ENCODE measurements at places on chromosomes 1 and 21.

- no peak for DNase-seq
These were observed 2.8 kb downstream of the LAPTM5 start for GRCh38 chr1:30754684-30755171.

GRCh38 chr1:111624382-111624781, 4.8 kb downstream of the RAP1A start:
- DNase-seq, result no peak

GRCh38 chr1:153771261-153771660, 3.9 kb upstream of the SLC27A3 start:
- DNase-seq, result no peak

DNA sequence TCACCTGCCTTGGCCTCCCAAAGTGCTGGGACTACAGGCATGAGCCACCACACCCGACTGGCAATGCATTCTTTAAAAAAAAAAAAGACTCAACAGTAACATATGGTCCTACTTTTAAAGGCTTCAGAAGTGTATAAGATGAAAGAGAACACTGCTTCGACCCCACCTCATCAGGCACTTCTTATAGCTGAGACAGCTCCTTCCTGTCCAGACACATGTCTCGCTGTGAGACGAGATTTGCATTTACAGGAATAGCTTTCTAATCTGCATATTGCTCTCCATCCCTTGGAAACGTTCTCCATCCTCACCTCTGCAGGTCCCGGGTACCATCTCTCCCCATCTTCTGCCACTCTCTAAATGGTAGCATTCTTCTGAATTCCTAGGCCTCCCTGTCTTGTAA, 6.7 kb downstream of the AZIN2 start:
- DNase-seq, result no peak

GRCh38 chr1:240474133-240474614, 137.8 kb downstream of the GREM2 start:
- no peak for DNase-seq

- no peak for DNase-seq
These were observed 610.0 kb downstream of the LMO4 start for GRCh38 chr1:87938631-87939030.

GRCh38 chr1:53134961-53135734, 7.3 kb downstream of the SLC1A7 start:
- no peak for DNase-seq

DNA sequence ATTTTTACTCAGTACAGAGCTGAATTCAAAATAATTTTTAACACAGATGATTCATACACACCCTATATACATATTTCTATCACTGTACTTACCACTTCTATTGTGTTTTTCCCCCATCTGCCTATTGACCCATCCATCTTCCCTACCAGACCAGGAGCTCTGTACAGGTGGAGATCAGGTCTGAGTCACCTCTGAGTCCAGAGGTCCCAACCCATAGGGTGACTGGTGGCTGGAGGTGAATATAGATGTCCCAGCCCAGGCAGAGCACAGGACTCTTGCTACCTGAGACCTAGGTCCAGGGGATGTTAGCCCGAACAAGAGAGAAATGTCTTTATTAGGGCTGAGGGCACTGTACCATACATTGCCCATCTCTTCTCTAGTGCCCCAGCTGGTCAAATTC, 54.8 kb downstream of the DMAP1 start:
- DNase-seq, result no peak

GRCh38 chr1:148161053-148161901, 9.2 kb upstream of the NBPF11 start:
- DNase-seq, result no peak

GRCh38 chr1:169928438-169929209, 34.9 kb upstream of the SCYL3 start:
- DNase-seq, result no peak

GRCh38 chr1:11529330-11529729, 50.4 kb downstream of the DISP3 start:
- no peak for DNase-seq

DNA sequence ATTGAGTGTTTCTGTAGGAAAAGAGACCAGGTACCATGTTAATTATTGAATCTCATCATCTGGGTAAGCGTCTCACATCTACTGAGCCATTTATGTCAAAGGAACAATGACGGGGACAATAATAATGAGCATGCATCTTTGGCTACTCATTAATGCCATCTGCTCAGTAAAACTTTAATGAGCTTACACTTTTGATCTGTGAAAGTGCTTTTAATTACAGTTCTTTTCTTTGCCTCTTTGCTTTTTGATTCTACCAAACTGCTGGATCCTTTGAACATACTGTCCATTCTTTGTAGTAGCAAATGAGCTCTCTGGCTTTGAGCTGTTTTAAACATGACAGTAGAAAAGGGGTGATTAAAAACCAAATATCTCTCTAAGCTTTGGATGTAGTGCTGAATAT, 181.2 kb upstream of the IVNS1ABP start:
- no peak for DNase-seq

- no peak for DNase-seq
These were observed 28.7 kb downstream of the PDE4B start for GRCh38 chr1:65821386-65821785.

DNA sequence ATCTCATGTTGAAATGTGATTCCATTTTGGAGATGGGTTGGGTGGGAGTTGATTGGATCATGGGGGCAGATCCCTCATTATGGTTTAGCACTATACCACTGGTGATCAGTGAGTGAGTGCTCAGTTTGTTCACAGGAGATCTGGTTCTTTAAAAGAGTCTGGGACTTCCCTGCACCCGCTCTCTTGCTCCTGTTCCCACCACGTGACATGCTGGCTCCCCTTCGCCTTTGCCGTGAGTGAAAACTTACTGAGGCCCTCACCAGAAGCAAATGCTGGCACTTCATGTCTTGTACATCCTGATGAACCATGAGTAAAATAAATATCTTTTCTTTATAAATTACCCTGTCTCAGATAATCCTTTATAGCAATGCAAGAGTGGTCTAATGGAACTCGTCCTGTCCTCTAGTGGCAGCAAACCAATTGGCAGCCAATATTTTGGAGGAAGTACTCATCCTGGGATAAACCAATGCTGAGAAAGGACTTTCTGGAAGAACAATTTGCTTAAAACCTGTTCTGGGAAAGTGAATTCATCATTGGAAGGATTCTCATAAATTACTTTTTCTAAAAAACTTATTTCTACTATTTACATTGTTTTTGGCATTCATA, 27.8 kb upstream of the CYP4A11 start:
- DNase-seq, result no peak

DNA sequence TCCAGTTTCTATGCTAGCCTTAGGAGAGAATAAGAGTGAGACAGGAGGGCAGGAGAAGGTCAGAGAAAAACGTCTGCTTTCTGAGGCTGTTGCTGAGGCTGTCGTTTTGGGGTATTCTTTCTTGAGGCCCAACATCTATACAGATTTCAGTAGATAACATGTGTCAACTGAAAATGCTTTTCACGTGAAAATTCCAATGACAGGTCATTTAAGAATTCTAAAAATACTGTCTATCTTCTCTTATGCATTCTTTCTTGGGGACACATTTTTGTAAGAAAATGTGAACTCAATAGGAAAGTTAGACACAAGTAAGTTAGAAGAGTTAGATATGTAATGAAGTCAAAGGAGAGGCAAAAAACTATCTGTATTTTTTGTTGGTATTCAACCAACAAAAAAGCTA, 150.8 kb downstream of the TGFB2 start:
- no peak for DNase-seq

- no peak for DNase-seq
These were observed 8.7 kb downstream of the DNAJC6 start for GRCh38 chr1:65317866-65318653.

DNA sequence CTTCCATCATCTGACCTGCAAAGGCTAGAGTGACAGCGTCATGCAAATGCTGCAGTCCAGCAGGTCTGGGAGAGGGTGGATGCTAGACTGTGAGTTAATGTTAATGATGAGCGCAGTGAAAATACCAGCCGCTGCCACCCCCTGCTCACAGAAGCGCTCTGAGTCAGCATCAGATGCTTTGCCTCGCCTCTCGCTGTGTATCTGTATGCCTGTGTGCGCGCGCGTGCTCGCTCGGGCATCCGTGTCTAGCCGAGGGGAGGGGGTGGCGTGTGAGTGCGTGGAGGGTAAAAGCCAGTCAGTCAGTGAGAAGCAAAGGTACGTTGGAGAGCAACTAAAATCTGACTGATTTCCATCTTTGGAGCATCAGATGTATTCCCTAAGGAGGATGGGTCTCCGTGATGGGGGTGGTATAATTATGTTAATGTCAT, 858.7 kb downstream of the USP25 start:
- no peak for DNase-seq

GRCh38 chr21:38837806-38838461, 32.2 kb downstream of the ETS2 start:
- no peak for DNase-seq

Data from stimulated activated CD8-positive, alpha-beta memory T cell treated with anti-CD3 and anti-CD28 coated beads, Interleukin-4, amount 100 ng/mL, for 1 hour (primary cell).